ENCODE measurements at places on chromosomes 4 and X. TPM values are rescaled to one million over a fixed set of nuclear protein-coding genes. Genes with fewer than 3 reads are reported as not detected.

GRCh38 chrX:38800981-38801845, at the start of gene MID1IP1:
Gene MID1IP1, plus strand, starts transcription at chrX:38801459. Its CDS starts 3,488 bp downstream, at chrX:38804947.
- no peaks in the 10 kb centered on the region for H3K27me3 ChIP-seq
- peak within 1 kb of the TSS; percentile 96 for H3K27ac ChIP-seq
- H3K4me1 ChIP-seq: peaks cover 11% of the 10 kb centered on the region
- DNase-seq: peak; percentile 85

GRCh38 chr4:2248821-2249261, 6.9 kb upstream of the HAUS3 start:
- no peak for DNase-seq
- no peaks in the 10 kb centered on the region for H3K36me3 ChIP-seq

UCHL1 gene
- total RNA-seq: not detected

PDCL2 gene
- total RNA-seq: not detected

DNA sequence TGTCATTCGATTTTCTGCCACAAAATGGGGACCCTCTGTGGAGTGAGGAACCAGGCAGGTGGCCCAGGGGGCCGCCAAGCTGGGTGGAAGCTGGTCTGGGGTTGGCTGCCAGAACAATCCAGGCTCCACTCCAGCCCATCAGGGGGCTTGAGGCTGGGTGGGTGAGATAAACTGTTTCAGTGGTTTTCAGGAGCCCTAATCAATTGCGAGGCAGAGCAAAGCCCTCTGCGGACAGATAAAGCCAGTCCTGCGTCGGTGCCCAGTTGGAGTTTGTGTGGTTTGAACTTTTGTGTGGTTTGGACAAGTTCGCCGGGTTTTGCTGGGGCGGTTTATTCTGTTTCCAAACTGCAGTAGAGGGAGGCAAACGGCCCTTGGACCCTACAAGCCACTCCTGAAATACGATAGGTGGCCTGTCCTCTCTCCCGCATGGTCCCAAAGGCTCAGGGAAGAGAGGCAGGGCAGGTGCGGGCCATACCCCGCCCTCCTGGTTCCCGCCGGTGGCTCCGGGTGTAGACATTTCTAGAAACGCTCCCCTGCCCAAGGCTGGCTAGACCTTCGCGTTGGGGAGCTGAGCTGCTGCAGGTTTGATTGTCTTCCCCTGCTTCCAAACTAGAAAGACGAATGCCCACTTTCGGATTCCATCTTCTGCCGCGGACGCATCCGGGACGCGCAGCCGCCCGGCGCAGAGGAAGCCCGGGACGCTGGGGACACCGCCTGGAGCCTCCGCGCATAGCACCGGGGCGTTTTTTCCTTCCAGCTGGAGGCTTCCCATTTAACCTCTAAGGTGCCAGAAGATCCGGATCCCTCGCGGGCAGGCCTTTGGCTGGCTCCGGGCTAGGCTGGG, 169.0 kb upstream of the BCOR start:
- H3K27ac ChIP-seq: peak overlapping the region; percentile 31
- peak overlapping the region; percentile 68 for H3K4me3 ChIP-seq
- H3K4me1 ChIP-seq: peaks cover 15% of the 10 kb centered on the region

AREG gene
- total RNA-seq: 0.37 TPM

- H3K27me3 ChIP-seq: peaks cover 5% of the 10 kb centered on the region
- H3K36me3 ChIP-seq: no peaks in the 10 kb centered on the region
- no peak overlapping the region for H3K27ac ChIP-seq
Observed at GRCh38 chr4:140042634-140043033, 111.3 kb downstream of the MAML3 start.

GRCh38 chr4:84965553-84966381, 723 bp downstream of the WDFY3 start:
- H3K27ac ChIP-seq: no peak overlapping the region
- H3K4me1 ChIP-seq: peaks cover 14% of the 10 kb centered on the region
- H3K36me3 ChIP-seq: no peaks in the 10 kb centered on the region
- no peak for DNase-seq
- H3K27me3 ChIP-seq: peaks cover 39% of the 10 kb centered on the region

DNA sequence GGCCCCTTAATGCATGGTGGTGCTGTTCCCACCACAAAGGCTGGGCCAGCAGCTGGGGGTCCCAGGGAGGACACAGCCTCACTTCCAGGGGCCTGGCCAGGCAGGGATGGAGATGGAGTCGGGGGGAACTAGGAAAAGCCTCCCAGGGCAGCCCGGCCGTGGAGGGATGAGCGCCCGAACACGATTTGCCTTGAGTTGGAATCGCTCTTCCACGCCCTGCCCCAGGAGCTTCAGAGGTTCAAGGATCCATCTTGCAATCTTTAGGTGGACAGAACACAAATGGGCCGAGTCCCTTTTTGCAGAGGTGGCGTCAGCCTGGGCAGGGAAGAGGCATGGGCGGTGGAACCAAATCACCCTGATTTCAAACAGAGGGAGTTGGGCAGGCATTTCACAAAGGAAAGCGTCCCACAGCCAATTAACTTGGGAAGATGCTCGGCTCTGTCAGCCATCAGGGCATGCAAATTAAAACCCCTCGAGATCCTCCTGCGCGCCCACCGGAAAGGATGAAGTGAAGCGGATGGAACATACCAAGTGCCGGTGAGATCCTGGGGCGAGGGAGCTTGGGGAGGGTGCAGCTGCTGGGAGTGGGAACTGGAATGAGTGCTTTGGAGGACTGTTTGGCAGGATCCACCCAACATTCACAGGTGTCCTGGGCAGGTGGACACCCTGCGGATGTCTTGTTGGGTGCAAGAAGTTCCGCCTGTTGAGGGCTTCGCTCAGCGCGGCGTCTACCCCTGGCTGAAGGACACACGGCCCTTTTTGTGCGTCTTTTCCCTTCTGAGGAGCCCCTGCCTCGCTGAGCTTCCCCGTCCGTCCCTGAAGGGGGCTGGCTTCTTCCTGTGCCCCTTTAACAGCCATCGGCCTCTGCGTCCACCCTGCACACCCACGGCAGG, 75.7 kb downstream of the HTRA3 start:
- no peaks in the 10 kb centered on the region for H3K4me1 ChIP-seq
- peaks cover 3% of the 10 kb centered on the region for H3K27me3 ChIP-seq
- no peak overlapping the region for H3K27ac ChIP-seq
- H3K36me3 ChIP-seq: no peaks in the 10 kb centered on the region

All from activated CD4-positive, alpha-beta T cell treated with anti-CD3 and anti-CD28 coated beads, Interleukin-2, amount 10 ng/mL, durations not matched to agents 7 days and 5 days (primary cell).